ENCODE measurements at places on chromosomes 6 and 20. TPM values are rescaled to one million over a fixed set of nuclear protein-coding genes. Genes with fewer than 3 reads are reported as not detected.

GRCh38 chr6:169026175-169026574 lies 227.5 kb downstream of the THBS2 start:
- no peaks in the 10 kb centered on the region for H3K4me1 ChIP-seq
- H3K4me3 ChIP-seq = no peak overlapping the region
- no peaks in the 10 kb centered on the region for H3K27me3 ChIP-seq
- H3K27ac ChIP-seq = no peak overlapping the region
- DNase-seq = no peak

Gene PHIP
- 38.5 TPM for total RNA-seq

DNA sequence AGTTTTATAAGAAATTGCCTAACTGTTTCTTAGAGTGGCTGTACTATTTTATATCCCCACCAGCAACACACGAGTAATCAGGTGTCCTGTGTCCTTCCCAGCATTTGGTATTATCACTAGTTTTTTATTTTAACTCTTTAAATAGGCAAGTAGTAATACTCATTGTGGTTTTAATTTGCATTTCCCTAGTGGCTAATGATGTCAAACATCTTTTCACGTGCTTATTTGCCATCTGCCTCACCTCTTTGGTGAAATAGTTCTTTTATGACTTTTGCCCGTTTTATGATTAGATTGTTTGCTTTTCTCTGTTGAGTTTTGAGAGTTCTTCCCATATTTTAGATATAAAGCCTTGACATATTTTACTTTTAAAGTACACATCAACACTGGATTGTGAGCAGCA lies 57.8 kb downstream of the GCLC start:
- no peak overlapping the region for H3K4me3 ChIP-seq
- H3K27me3 ChIP-seq = peaks cover 7% of the 10 kb centered on the region
- H3K36me3 ChIP-seq = no peaks in the 10 kb centered on the region

Gene ULBP1
- not detected for total RNA-seq

DNA sequence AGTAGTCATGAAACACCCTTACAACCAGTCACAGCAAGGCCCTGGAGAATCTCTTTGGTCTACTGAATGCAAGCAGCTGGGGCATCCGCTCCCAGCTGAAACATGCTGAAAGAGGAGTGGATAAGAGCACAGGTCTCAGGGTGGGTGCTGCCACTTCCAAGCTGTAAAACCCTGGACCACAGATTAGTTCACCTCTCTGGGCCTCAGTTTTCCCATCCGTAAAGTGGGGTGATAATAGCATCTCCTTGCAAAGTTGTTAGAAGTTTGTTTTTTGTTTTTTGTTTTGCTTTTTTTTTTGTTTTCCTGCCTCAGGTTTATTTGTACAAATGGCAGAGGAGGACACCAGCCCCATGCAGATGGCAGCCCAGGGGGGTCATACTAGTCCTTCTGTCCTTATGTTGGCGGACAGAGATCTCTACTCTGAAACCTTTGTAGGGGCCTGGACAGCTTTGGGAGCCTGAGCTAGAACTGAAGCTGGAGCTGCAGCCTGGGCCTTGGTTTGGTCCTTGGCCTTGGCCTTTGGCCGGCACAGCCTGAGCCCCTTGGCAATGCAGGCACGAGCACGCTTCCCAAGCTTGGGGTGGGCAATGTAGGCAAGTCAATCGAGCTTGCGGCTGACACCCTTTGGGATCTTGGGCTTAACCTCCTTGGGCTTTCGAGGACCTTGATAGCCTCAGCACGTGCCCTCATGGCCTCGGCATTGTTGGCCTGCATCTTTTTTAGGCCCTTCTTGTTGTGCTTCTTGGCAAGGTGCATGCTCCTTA lies 38.2 kb downstream of the MRPL14 start:
- no peaks in the 10 kb centered on the region for H3K27me3 ChIP-seq
- no peaks in the 10 kb centered on the region for H3K4me1 ChIP-seq

- no peak for DNase-seq
- H3K4me1 ChIP-seq = peaks cover 48% of the 10 kb centered on the region
- no peaks in the 10 kb centered on the region for H3K36me3 ChIP-seq
- no peaks in the 10 kb centered on the region for H3K27me3 ChIP-seq
- no peak overlapping the region for H3K27ac ChIP-seq
- no peak overlapping the region for H3K4me3 ChIP-seq
Measured at GRCh38 chr6:63690221-63690620, 54.6 kb downstream of the PHF3 start.
